Hypothalamus (tissue), 51 donors: ENCODE measurements at places on chromosomes 3 and 15.

DNA sequence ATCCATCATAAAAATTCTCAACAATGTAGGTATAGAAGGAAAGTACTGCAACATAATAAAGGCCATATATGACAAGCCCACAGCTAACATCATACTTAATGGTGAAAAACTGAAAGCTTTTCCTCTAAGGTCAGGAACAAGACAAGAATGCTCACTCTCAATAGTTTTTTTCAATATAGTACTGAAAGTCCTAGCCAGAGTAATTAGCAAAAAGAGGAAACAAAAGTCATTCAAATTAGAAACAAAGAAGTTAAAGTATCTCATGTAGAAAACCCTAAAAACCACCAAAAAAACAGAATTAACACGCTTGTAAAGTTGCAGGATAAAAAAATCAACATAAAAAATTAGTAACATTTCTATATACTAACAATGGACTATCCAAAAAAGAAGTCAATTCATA lies 61.8 kb downstream of the MYH15 start:
- DNase-seq: no peak

DNA sequence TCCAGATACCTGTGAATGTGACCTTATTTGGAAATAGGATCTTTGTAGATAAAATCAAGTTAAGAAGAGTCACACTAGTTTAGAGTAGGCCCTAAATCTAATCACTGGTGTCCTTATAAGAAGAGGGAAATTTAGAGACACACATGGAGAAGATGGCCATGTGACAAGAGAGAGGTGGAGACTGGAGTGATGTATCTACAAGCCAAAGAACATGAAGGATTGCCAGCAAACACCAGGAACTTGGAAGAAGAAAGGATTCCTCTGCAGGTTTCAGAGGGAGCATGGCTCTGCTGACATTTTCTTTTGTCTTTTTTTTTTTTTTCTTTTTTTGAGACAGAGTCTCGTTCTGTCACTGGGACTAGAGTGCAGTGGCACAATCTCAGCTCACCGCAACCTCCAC lies 20.8 kb downstream of the ARHGEF3 start:
- no peak for DNase-seq

DNA sequence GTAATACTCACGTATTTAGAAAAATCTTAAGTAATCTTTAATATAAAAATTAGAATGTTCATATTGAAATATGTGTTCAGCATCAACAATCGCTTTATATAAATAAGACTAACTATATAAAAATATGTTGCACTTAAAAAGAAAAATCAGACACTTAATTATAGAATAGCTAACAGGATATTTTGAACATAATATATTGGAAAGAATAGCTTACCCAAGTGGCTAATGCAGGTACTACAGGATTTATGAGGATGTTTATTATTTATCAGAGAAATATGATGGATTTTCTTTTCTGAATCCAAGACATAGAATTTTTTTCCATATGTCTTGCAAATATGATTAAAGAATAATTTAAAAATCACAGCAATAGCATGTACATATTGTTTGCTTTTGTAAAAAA lies 567.9 kb upstream of the GBE1 start:
- DNase-seq: no peak

DNA sequence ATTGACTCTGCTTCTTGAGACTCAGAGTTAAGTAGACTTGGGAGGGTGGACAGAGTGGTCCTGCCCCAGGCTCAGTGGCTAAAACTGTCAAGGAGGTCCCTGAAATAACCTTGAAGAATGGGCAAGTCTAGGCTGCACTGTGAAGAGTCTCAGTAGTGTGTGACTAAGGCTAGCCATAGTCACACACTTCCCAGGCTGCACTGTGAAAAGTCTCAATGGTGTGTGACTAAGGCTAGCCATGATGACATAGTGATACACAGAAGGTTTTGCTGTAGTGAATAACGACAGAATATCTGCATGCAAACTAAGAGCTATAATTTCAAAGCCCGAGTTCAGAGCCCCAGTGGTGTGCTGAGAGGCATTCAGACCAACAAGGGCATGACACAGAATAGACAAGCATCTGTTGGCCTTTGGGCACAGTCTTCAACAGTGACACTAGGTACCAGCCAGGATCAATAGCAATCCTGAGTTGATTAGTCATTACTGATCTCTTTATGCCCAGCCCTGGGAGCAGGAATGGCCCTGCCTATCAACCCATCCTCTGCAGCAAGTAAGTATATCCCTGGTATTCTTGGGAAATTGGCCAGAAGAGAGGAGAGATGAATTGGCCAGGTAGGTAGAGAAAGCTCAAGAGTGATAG lies 72.4 kb upstream of the BBX start:
- no peak for DNase-seq

DNA sequence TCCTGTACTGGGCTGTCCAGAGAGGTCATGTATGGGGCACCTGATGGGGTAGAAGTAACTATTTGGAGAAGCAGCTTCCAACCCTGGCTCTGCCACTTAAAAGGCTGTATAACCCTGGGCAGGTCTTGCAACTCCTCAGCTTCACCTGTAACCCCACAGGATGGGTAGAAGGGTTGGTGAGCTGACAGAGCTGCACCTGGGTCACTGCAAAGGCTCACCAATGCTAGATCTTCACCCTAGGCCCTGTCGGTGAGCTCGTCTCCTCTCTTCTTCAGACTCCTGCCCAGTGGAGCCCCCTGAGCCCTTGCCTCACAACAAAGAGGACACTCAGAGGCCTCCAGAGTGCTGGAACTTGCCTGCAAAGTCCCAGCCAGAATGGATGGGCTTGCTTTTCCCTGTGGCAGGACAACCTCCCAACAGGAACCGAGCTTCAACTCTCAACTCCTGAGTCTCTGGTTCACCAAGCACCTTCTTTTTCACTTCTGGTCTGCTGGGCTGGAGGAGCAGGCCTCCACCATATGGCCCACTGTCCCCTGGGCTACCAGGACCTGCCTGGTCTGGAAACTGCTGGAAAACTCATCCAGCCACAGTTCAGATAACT lies 45.9 kb downstream of the XXYLT1 start:
- DNase-seq: no peak

GRCh38 chr3:32703491-32703972 lies 18.5 kb downstream of the CNOT10 start:
- no peak for DNase-seq

- DNase-seq: no peak
Measured at GRCh38 chr3:41118461-41119390, 80.6 kb upstream of the CTNNB1 start.

GRCh38 chr3:178443634-178444033 lies 92.6 kb upstream of the KCNMB2 start:
- DNase-seq: no peak

- no peak for DNase-seq
Measured at GRCh38 chr3:129185783-129186182, 2.1 kb upstream of the CNBP start.

- no peak for DNase-seq
Measured at GRCh38 chr3:158773845-158774830, 27.7 kb upstream of the MFSD1 start.

- no peak for DNase-seq
Measured at GRCh38 chr3:184002469-184002868, 15.2 kb downstream of the ABCC5 start.

DNA sequence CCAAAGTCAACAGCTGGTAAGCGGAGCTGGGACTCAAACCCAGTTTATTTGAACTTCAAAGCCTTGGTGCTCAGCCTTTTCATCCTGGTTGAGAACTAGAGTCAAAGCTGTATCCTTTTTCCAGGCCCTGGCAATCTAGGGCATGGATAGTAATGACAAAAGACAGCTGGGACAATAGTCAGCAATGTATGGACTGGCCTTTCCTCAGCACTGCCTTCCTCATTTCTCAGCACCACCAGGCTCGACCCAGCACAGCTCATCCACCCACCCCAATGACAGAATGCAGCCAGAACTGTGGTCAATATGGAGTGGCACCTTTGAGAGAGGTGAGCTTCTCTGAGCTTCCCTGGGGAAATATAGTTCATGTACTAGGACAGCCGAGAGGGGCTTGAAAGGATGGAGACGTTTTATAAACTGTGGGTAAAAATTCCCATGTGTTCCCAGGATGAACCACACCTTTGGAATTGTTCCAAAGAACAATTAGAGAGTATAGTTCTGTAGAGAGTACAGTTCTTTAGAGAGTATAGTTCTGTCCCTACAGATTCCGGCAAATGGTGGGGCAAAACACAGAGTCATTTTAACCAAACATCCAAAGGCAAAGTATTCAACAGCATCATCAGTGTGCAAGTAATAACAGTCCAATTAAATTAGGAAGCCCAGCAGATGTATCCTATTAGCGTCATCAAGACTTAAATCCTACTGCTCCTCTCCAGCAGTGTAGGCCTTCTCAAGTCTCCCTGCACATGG lies 30.2 kb upstream of the IREB2 start:
- no peak for DNase-seq

GRCh38 chr15:99669250-99669649 lies 64.0 kb downstream of the LYSMD4 start:
- DNase-seq: no peak

GRCh38 chr3:73280746-73281145 lies 219.3 kb downstream of the EBLN2 start:
- no peak for DNase-seq

- DNase-seq: no peak
Measured at GRCh38 chr15:92715758-92716157, 60.2 kb upstream of the FAM174B start.

- no peak for DNase-seq
Measured at GRCh38 chr3:88807491-88808105, 299.8 kb upstream of the EPHA3 start.

DNA sequence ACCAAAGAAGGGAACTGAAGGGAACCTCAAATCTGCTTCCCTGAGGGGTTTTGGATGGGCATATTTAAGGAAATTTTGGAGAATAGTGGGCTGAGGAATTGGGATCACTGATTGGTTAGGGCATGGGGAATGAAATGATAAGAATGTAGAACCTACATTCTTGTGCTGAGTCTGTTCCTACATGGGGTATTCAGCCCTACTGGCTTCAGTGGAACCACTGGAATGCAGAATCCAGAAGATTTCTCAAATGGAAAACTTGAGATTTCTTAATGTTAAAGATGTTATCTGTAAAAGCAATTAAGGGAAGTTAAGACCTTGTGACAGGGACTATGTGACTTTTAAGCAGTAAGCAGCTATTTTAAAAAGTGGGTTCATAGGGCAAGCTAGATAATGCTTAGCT lies 1062.4 kb downstream of the AGBL1 start:
- DNase-seq: no peak

GRCh38 chr3:186080849-186081438 lies 27.9 kb downstream of the ETV5 start:
- DNase-seq: no peak

- DNase-seq: no peak
Measured at GRCh38 chr15:77980098-77980497, 97.4 kb downstream of the TBC1D2B start.

GRCh38 chr3:43542328-43543043 lies 79.3 kb downstream of the ANO10 start:
- DNase-seq: no peak

DNA sequence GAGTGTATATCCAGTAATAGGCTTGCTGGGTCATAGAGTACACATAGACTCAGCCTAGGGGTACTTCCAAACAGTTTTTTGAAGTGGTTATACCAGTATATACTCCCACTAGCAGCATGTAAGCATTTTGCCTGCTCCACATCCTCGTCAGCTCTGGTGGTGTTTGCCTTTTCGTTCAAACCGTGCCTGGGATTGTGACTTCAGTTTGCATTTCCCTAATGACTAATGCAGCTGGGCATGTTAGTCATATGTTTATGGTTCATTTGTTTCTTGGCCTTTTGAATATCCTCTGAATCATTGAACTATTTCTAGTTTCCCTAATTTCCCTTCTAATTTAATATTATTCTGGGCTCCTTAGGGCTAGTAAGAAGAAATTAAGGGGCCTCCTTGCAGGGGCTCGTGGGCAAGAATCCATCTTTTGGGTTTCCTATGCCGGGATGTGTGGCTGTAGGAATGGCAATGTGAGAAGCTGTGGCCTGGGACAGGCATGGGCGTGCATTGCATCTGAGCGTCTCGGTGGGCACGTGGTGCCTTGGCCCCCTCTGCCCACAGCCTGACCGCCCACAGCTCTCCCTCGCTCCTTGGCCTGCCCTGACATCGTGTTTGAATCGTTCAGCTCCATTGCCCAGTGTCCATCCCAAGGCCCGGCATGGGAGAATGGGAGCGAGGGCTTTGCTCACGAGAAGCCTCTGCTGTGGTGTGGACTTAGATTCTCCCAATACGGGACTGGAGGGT lies 26.4 kb downstream of the FAH start:
- no peak for DNase-seq

- DNase-seq: no peak
Measured at GRCh38 chr3:126212620-126213378, 32.4 kb upstream of the ALDH1L1 start.

GRCh38 chr15:100891307-100892012 lies 11.8 kb downstream of the ALDH1A3 start:
- no peak for DNase-seq

DNA sequence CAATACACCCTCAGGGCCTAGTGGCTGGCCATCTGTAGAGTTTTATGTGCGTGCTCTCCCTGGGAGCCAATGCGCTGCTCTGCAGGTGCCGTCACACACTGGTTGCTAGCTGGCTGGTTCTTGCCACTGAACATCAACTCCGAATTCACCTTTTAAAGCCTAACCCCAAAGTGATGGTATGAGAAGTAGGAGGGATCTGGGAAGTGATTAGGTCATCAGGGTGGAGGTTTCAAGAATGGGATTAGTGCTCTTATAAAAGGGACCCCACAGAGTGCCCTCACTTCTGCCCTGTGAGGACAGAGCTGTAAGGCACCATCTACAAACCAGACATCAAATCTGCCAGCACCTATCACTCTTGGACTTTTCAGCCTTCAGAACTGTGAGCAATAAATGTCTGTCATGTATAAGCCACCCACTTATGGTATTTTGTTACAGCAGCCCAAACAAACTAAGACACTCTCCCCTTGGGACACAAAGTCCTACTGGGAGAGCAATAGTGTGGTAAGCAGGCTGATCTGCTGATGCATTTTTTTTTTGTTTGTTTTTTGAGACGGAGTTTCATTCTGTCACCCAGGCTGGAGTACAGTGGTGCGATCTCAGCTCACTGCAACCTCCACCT lies 20.3 kb downstream of the RGMA start:
- DNase-seq: no peak

DNA sequence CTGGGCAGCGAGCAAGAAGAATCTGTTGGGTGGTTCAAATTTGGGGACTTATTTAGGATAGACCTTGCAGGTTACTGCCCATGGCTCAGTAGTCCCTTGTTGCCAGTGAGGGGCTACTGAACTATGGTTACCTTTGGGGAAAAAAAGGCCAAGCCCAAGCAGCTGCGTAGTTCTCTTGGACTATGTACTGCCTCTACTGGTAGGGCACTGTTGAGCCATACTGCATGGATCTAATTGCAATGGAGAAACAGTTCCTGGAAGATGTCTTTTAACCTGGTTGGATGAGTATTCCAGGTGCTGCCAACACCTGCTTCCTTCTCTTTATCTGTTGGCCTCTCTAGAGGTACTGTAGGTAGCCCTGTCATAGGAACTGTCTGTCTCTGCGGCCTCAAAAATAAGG lies 671.9 kb upstream of the CBLB start:
- no peak for DNase-seq

- DNase-seq: no peak
Measured at GRCh38 chr15:55868707-55869106, 124.7 kb downstream of the NEDD4 start.
